Naive B cell (primary cell): ENCODE measurements at places on chromosomes 6 and 20. TPM values are rescaled to one million over a fixed set of nuclear protein-coding genes. Genes with fewer than 3 reads are reported as not detected.

GRCh38 chr20:45470937-45471336 is 1.4 kb downstream of the WFDC2 start:
- H3K36me3 ChIP-seq: no peaks in the 10 kb centered on the region
- no peak for DNase-seq
- H3K27me3 ChIP-seq: peaks cover 44% of the 10 kb centered on the region
- peak overlapping the region; percentile 77 for H3K4me3 ChIP-seq
- peaks cover 17% of the 10 kb centered on the region for H3K4me1 ChIP-seq
- peak overlapping the region; percentile 47 for H3K27ac ChIP-seq

- no peak overlapping the region for H3K4me3 ChIP-seq
- no peak for DNase-seq
- no peaks in the 10 kb centered on the region for H3K4me1 ChIP-seq
- no peaks in the 10 kb centered on the region for H3K36me3 ChIP-seq
- no peaks in the 10 kb centered on the region for H3K27me3 ChIP-seq
- no peak overlapping the region for H3K27ac ChIP-seq
Observed at GRCh38 chr6:146860583-146860982, 261.8 kb downstream of the ADGB start.

- no peak overlapping the region for H3K4me3 ChIP-seq
- peaks cover 10% of the 10 kb centered on the region for H3K4me1 ChIP-seq
- H3K27ac ChIP-seq: no peak overlapping the region
Observed at GRCh38 chr6:45697605-45698004, 318.1 kb downstream of the CLIC5 start.

- no peak overlapping the region for H3K27ac ChIP-seq
- H3K36me3 ChIP-seq: no peaks in the 10 kb centered on the region
- no peak overlapping the region for H3K4me3 ChIP-seq
- no peak for DNase-seq
Observed at GRCh38 chr20:584161-584970, 25.7 kb downstream of the TCF15 start.

GRCh38 chr20:25461786-25462545 is 54.5 kb downstream of the GINS1 start:
- H3K4me1 ChIP-seq: no peaks in the 10 kb centered on the region
- H3K27me3 ChIP-seq: peaks cover 4% of the 10 kb centered on the region
- H3K27ac ChIP-seq: no peak overlapping the region

GRCh38 chr6:10886691-10887502 is at the start of gene SYCP2L:
Gene SYCP2L, plus strand, starts transcription at chr6:10887052. Its CDS starts 75 bp downstream, at chr6:10887127.
- peak; percentile 47 for DNase-seq
- peaks cover 57% of the 10 kb centered on the region for H3K27me3 ChIP-seq
- H3K27ac ChIP-seq: no peak within 1 kb of the TSS

DNA sequence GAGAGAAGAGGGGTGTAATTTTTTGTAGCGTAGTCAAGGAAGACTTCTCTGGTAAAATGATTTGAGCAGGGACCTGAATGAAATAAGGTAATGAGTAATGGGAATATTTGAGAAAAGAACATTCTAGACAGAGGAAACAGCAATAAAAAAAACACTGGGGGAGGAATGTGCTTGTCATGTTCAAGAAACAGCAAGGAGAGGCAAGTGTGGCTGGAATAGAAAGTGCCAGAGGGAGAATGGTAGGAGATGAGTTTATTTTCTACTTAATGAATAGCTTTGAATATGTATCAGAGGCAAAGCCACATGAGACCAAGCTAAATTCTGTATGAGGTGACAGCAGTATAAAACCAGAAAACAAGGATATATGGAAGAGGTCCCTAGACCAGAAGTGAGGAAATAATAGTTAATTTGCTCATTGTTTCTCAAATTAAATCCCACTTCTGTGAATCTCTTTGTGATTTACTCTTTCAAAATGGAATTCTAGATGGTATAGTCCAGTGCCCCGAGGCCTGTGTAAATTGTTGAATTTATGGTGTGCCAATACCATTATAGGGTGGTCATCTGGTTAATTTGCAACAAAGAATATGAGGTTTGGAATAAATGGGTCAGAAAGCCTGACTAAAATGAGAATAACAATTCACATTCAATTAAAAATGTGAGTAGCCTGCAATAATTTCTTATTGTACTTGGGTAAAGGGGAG is 170.2 kb downstream of the CDKAL1 start:
- H3K4me1 ChIP-seq: peaks cover 10% of the 10 kb centered on the region
- no peaks in the 10 kb centered on the region for H3K27me3 ChIP-seq
- H3K27ac ChIP-seq: no peak overlapping the region

DNA sequence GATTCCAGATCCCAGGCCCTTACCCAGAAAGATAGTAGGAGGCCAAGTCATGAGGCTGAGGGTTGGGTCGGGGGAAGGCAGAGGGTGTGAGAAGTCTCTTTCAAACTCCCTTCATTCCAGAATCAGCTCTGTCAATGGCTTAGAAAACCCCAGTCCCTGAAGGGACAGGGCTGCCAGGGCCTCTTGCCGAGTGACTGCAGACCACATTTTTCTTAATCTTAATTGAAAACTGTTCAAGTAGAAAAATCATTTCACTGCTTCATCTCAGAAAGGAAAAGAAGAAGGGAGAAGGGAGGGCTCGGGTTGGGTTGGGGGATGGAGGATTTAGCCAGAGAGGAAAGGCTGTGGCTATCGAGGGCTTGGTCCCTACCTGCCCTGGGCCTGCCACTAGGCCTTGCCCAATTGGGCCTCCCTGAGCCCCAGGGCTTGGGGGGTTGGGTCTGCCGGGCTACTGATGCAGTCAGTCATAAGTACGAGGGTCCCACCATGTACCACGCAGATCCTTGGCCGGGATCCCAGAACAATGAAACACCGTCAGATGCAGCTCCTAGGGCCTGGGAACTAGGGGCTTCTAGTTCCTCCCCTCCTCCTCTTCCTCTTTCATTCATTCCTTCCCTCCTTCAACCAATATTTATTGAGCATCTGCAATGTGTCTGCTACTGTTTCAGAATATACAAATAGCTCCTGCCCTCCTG is 44.0 kb upstream of the CTNNBL1 start:
- DNase-seq: no peak
- no peaks in the 10 kb centered on the region for H3K4me1 ChIP-seq
- H3K27me3 ChIP-seq: peaks cover 39% of the 10 kb centered on the region

- H3K36me3 ChIP-seq: no peaks in the 10 kb centered on the region
- no peak overlapping the region for H3K27ac ChIP-seq
- no peaks in the 10 kb centered on the region for H3K4me1 ChIP-seq
- H3K27me3 ChIP-seq: peaks cover 16% of the 10 kb centered on the region
- peak overlapping the region; percentile 57 for H3K4me3 ChIP-seq
- DNase-seq: no peak
Observed at GRCh38 chr20:63051911-63052310, 45.1 kb upstream of the BHLHE23 start.

DNA sequence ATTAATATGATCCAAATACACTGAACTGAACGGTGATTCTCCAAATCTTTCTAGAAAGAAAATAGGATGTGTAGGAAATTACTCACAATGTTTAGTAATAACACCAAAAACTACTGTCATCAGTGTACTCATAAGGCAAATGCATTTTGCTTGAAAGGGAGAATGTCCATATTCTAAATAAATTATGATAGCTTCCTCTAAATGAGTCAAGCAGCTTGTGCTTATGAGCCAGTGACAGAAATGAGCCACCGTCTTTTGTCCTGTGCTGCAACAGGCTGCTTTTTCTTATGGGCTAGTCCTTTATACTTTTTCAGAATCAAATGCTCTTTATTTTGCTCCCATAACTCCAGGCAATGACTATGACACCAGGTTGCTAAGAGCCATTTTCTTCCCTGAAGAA is 4.5 kb upstream of the ZNF451 start:
- no peak overlapping the region for H3K4me3 ChIP-seq
- DNase-seq: no peak

- H3K27me3 ChIP-seq: no peaks in the 10 kb centered on the region
- no peaks in the 10 kb centered on the region for H3K4me1 ChIP-seq
- H3K36me3 ChIP-seq: no peaks in the 10 kb centered on the region
- H3K4me3 ChIP-seq: no peak overlapping the region
- no peak overlapping the region for H3K27ac ChIP-seq
Observed at GRCh38 chr6:101276066-101276465, 117.4 kb upstream of the GRIK2 start.

DNA sequence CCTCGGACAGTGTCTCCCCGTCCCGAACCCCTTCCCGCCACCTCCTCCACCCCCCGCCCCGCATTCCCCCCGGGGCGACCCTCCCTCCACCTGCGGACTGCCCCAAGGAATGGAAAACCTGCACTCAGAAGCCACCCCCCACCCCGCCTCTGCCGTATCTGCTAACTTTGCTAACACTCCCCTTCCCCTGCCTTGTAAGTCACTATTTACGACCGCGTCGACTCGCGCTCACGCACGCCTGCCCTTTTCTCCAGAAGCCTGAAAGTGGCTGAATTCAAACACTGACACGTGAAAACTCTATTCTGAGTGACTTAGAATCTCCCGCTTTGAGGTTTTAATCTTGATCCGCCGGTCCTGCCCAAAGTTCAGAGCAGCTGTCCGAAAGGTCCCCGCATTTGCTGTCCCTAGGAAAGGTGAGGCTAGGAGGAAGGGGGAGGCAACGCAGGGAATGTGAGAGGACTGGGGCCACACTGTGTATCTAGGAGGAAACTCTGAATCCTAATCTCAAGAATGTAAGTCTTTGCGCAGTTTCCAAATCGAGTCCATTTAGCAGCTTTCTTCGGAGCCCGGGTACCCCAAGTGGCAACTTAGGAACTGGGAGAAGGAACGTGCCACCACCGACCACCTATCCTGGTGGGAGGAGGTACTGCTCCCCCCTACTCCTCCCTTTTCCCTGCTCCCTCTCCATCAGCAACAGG is 9.3 kb upstream of the POU3F2 start:
- H3K4me1 ChIP-seq: peaks cover 27% of the 10 kb centered on the region
- peak overlapping the region; percentile 31 for H3K27ac ChIP-seq
- peak overlapping the region; percentile 3 for H3K4me3 ChIP-seq

GRCh38 chr20:59308493-59309201 is 8.2 kb downstream of the EDN3 start:
- H3K27ac ChIP-seq: no peak overlapping the region
- no peak for DNase-seq
- H3K27me3 ChIP-seq: peaks cover 9% of the 10 kb centered on the region
- H3K36me3 ChIP-seq: no peaks in the 10 kb centered on the region
- H3K4me1 ChIP-seq: no peaks in the 10 kb centered on the region
- no peak overlapping the region for H3K4me3 ChIP-seq

- peaks cover 34% of the 10 kb centered on the region for H3K4me1 ChIP-seq
- peaks cover 4% of the 10 kb centered on the region for H3K36me3 ChIP-seq
- DNase-seq: peak; percentile 9
- H3K4me3 ChIP-seq: peak overlapping the region; percentile 99
- peaks cover 17% of the 10 kb centered on the region for H3K27me3 ChIP-seq
- peak overlapping the region; percentile 33 for H3K27ac ChIP-seq
Observed at GRCh38 chr6:144283646-144284477, 1.3 kb upstream of the UTRN start.

DNA sequence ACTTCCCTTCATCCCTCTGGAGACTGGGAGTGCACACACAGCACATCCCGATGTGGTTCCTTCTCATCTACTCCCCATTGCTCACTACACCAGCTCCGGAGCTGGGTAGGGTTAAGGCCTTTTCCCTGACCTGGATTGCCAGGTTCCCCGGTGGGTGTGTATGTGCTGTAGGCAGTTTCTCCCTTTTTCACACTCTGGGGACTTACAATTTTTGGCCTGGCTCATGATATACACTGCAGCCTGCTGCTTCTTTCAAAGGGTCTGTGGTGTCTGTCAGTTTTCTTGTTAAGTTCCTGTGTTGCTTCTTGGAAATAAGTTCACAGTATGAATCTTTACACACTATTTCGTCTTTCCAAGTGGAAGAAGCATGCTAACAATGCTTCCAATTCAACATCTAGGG is 405.5 kb downstream of the UTRN start:
- no peak for DNase-seq
- no peaks in the 10 kb centered on the region for H3K27me3 ChIP-seq
- H3K4me1 ChIP-seq: peaks cover 22% of the 10 kb centered on the region

DNA sequence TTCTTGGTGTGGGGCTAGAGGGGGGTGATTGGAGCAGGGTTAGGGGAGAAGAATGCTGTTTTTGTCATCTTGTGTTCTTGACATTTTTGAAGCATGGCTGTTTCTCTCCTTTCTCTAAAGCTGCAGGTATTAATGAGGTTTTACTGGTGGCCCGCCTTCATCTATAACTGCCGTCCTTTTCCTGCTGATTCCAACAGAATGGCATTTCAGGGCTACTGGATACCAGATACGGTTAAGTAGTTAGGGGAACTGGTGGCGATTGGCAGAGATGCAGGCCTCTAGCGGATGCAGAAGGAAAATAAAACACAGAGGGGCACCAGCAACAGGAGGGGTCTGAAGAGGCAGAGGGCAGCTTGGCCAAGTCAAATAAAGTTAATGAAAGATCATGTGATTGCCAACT is 89.7 kb upstream of the EEF1E1 start:
- H3K4me1 ChIP-seq: no peaks in the 10 kb centered on the region
- H3K4me3 ChIP-seq: no peak overlapping the region
- H3K36me3 ChIP-seq: no peaks in the 10 kb centered on the region
- no peak for DNase-seq
- peaks cover 18% of the 10 kb centered on the region for H3K27me3 ChIP-seq

BPIFB2 gene
- polyA plus RNA-seq: not detected

GTF3C6 gene
- 105 TPM for polyA plus RNA-seq

PKIB gene
- not detected for polyA plus RNA-seq

GLP1R gene
- polyA plus RNA-seq: not detected

TFAP2C gene
- not detected for polyA plus RNA-seq

ZNFX1 gene
- 18.2 TPM for polyA plus RNA-seq
